Stimulated activated CD8-positive, alpha-beta memory T cell treated with anti-CD3 and anti-CD28 coated beads, Interleukin-7, amount 100 ng/mL, for 48 hours (primary cell): ENCODE measurements at places on chromosomes 16 and 17.

DNA sequence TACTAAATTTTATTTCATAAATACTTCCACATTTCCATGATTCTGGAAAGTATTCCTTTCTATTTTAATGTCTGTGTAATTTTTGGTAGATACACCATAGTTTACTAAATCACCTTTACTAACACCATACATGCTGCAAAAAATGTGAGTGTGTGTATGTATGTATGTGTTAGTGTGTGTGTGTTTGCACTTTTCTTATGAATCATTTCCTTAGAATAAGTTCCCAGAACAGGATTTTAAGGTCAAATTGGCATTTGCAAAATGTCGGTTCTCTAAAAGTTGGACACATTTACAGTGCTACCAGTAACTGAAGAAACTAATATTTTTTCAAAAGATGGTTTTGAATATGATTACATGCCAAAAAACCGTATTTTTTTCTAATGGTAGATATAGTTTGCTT, 137.1 kb downstream of the CYB561 start:
- DNase-seq = no peak

DNA sequence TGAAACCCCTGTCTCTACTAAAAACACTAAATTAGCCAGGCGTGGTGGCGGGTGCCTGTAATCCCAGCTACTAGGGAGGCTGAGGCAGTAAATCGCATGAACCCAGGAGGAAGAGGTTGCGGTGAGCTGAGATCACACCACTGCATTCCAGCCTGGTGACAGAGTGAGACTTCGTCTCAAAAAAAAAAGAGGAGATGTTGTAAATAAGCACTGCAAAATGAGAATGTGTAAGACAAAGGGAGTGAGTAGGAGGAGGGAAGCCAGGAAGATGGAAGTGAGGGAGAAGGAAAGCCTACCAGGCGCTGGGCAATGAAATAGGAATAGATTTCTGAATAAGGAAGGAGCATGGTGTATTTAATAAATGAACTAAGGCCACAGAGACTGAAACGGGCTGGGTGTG, 8.7 kb upstream of the PRPF8 start:
- no peak for DNase-seq

- DNase-seq = no peak
These were observed 9.9 kb downstream of the PCTP start for GRCh38 chr17:55760643-55761355.

GRCh38 chr17:17691468-17692263, 10.4 kb downstream of the RAI1 start:
- no peak for DNase-seq

DNA sequence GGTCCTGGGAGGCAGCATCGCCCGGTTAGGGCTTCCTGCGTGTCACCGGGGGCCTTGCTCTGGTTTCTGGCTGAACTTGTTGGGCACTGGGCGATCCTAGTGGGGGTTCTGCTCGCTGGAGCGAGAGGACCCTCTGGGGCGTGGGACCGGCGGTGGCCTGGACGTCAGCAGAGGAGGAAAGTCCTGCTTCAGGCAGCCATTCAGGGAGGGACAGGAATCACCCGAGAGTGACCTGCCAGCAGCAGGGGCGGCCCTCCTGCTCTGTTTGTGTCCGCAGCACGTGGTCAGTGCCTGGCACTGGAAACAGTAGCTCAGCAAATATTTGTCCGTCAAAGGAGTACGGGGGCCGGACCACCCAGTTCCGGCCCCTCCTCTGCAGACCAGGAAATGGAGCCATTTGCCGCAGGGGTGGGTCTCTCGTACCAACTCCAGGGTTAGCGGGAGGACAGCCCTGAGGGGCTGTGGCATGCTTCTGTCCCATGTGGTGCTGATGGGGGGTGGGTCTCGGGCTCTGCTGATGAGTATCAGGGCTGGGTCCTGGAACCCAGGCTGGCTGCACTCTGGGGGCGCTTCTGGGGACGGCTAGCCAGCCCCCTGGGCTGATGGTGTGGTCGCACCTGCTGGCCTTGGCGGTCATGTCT, 48.3 kb downstream of the BAIAP2 start:
- DNase-seq = no peak

GRCh38 chr16:66516808-66517585, 32.9 kb downstream of the TK2 start:
- DNase-seq = peak; percentile 64

DNA sequence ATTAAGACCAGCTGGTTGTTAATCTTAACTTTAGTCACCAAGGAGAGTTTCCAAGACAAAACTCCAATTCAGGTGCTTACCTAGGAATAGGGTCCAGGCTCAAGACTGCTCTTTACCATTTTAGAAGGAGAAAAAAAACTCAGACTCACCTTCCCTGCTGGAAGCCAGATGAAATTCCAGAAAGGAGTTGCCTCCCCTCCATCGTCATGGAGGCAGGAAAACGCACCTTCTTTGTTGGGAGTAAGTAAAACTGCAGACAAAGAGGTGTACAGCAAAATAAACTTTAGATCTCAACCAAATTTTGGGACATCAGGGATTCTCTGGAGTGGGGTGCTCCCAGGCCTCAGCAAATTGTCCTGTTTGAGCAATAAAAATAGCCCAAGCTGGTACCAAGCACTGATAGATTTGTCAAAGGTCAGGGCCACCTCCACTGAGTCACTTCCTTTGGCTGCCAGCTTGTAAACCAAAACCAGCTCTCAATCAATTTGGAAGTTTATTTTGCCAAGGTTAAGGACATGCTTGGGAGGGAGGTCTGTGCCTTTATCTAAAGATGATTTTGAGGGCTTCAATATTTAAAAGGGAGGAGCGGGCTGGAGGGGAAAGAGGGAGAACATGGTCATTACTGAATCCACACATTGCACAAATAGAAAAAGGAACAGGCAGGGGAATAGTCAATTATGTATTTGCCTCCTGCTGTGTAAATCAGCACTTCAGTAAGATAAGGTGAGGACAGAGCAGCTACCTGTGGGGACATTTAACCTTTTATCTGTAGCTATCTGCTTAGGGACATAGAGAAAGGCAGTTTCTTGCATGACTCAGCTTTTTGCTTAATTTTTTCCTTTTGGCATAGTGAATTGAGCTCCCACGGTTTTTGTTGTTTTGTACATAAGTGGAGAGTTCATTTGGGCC, 1.5 kb upstream of the ALDH3A2 start:
- no peak for DNase-seq

DNA sequence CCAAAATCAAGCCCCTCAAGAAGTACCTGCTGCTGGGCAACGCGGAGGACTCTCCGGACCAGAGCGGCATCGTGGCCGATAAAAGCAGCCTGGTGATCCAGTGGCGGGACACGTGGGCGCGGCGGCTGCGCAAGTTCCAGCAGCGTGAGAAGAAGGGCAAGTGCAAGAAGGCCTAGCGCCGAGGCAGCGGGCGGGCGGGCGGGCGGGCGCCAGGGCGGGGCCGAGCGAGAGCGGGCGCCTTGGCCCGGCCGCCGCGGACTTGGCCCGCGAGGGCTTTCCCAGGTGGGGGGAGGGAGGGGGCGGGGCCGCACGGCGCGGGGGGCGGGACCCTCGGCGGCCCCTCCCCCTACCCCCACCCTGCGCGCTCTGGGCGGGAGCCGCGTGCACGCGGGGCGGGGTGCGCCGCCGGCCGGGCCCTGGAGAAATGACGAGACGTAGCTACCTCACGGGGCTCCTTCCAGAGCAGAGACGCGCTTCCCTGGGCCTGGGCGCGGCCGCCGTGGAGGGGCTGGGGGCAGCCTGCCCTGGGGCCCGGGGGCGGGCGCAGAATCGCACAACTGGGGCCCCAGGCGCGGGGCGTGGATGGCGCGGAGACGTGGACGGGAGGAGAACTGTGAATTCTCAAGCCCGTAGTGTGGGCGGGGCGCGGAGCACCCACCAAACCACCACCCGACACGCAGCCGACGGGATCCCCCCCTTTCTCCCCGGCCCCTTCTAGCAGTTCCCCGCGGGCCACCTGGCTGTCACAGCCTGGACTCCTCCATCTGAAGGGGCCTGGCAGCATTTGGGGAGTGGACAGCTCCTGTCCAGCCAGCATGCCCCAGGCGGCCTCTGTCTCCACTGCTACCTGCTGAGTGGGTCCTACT, 218.7 kb downstream of the NTN1 start:
- peak; percentile 47 for DNase-seq

DNA sequence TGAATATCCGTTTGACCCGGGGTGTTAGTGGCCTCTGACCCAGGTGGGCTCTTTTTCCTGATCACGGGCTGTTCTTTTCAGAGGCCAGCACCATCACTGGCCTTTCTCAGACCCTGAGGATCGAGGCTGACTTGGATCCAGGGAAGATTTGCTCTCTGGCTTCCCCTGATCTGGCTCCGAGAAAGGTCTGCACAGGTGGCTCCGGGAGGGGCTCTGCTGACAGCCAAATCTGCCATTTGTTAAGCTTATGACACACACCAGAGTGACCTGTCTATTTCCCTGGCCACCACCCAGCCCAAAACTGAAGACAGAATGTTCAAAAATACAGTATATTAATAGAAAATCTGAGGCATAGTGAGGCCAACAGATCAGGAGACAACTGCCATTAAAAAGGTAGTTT, 221.8 kb upstream of the TNRC6C start:
- DNase-seq = no peak

- DNase-seq = peak; percentile 37
These were observed 2.9 kb downstream of the C17orf58 start for GRCh38 chr17:67993153-67993997.

GRCh38 chr16:14003074-14003570, 68.0 kb upstream of the MRTFB start:
- no peak for DNase-seq

GRCh38 chr17:76027159-76027839, at the start of gene EVPL:
EVPL (minus strand) TSS chr17:76027306; CDS start chr17:76027198, 108 bp downstream.
- DNase-seq = no peak

DNA sequence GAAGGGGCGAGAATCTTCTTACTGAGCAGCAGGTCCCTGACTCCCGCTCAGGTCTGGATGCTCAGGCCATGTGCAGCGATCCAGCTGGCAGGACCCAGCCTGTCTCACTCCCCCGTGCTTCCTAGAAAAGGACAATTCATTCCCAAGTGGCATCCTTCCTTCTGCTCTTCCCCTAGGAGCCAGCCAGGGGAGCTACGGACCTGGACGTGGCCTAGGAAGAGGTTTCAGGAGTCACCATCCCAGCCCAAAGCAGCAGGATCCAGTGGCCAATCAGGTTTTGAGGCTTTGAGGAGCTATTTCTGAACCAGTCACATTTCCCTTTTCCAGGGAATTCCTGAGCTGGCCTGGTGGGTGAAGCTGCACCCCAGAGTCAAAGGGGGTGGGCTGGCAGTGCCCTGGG, 7.8 kb upstream of the CD79B start:
- DNase-seq = no peak

DNA sequence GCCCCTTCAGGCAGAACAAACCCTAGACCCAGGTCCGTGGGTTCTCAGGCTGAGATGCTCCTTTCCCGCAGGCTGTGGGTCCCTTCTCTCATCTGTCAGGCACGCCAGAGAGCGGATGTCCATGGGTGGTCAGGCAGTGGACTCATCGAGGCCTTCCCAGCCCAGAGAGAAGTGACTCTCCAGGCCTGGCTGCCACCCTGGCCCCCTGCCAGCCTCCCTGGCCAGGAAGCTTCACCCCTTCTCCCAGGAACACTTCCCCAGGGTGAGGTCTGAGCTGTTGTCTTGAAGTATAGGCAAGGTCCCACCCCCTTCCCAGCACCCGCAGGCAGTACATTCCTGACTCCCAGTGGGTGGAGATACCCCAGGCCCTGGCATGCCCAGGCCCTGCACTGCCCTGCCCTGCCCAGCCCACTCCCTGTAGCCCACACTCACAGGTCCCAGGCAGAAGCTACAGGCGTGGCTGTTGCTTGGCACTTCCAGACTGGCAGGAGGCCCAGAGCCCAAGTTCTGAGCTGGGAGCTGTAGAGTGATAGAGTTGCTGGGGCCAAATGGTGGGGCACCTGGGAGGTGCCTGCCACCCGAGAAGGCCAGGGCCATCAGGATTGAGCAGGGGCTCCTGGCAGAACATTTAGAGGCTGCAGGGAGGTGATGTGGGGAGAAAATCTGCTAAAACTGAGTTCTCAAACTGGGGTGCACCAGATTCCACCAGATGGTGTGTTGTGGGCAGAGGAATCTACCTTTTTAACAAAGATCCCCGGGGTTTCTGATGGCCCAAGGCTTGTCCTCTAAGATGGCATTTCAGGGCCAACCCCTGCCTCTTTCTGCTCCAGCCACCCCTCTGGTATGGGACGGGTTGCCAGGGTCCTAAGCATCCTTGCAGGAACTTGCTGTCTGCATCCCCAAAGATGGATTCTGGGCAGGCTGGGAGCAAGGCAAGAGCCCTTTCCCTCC, 6.7 kb downstream of the ITGA3 start:
- DNase-seq = no peak

DNA sequence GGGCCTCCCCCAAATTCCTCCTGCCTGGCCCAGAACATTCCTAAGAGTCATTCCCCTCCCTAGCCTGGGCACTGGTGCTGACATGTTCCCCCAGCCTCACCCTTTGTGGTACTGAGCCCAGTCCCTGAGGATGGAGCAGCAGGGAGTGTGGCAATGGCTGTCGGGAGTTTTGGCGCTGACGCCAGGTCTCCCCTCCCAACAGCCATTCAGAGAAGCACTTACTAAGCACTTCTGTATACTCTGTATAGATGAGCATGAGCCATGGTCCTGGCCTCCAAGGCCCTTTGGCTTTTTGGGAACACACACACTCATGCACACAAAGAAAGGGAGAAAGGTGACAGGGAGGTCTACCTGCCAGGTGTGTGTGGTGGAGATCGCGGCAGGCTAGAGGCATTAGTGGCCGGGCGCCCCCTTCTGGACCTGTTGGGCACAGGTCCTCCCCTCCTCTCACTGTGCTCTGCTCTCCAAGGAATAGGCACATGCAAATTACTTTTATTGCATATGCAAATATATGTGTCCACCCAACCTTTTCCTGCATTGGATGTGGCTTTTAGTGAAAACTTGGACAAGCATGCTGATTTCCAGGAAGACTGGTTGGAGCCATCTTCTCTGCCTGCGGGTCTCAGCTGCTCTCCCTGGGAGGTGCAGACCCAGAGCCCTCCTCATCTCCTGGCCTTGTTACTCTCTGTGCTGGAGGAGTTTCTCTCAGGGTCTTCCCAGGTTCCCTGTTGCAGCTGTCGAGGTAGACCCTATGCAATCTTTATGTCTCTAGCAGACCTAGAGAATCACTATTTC, 17.4 kb upstream of the C17orf107 start:
- DNase-seq = no peak

GRCh38 chr17:32342603-32343325, 791 bp upstream of the C17orf75 start:
- no peak for DNase-seq

- DNase-seq = no peak
These were observed 6.6 kb downstream of the PDP2 start for GRCh38 chr16:66886914-66887313.

GRCh38 chr16:19294156-19294649, 8.7 kb downstream of the CLEC19A start:
- DNase-seq = peak; percentile 4

- no peak for DNase-seq
These were observed 22.7 kb upstream of the SRCIN1 start for GRCh38 chr17:38628441-38628840.
